ENCODE measurements at places on chromosomes 2 and 18.

- no peak for DNase-seq
Measured at GRCh38 chr2:109049022-109049421, 60.0 kb upstream of the EDAR start.

DNA sequence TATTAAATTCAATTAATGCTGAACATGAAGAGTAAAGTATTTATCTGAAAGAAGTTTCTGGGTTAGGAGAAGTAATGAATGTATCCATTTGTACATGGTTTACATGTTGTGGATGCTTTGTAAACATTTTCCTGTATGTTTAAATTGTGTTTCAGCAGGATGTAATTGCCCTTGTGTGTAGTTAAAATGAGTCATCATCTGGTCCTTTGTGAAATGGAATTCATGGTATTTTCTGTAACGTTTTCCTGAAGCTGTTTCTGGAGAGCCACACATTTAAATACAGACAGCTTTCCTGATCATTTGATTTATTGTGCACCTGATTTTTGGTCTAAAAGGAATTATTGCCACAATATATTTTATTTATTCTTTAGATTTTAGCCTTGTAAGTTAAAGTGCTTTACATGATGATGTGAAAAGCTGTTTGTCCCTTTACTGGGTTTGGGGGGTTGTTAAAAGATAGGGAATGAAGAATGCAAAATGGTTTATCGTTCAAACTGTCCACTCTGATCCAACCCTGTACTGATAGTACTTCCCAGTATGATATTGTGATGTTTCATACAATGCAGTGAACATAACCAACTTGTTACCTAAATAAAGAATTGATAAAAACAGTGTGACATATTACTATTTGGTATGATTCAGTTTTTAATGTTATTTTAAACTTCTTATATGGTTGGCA lies 41.7 kb upstream of the SLC3A1 start:
- peak; percentile 53 for DNase-seq

DNA sequence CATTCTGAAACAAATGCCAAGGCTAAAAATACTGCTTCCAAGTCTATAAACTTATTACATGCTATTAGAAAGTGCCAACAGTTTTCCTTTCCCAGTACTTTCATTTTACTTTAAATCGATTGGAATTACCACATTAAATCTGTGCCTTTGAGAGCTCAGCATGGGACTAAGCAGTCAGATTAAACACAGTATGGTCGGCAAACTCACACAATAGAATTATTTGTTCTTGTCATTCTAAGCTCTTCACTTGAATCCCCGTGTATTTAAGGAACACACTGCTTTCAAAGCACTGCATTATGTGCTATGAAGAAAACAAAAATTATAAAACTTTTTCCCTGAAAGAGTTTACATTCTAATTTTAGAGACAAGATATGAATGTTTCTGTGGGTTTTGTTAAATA lies 444.4 kb upstream of the SLC39A10 start:
- DNase-seq, result no peak

DNA sequence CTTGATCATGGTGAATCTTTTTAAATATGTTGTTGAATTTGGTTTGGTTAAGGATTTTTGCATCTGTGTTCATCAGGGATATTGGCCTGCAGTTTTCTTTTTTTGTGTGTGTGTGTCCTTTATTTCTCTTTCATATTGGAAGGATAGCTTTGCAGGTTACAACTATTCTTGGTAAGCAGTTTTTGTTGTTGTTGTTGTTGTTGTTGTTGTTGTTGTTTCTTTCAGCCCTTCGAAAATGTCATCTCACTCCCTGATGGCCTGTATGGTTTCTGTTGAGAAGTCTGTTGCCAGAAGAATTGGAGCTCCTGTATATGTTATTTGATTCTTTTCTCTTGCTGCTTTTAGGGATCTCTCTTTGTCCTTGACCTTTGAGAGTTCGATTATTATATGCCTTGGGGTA lies 74.8 kb downstream of the SEMA4F start:
- no peak for DNase-seq

DNA sequence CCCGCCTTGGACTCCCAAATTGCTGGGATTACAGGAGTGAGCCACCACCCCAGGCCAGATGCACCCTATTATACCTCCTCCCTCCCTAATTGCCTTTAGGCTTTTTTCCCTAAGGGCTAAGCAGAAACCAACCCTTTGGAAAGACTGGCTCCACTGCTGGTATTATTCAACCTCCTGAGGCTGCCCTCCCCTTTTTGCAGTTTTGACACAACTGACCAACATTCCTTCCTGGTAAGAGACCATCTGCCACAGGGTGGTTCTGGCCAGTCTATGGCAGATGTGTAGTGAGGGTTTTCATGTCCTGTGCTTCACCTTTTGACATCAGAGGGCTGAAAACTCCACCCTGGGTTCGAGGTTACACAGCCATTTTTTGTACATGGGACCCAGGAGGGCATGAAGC lies 1785.3 kb upstream of the CELF4 start:
- DNase-seq, result no peak

DNA sequence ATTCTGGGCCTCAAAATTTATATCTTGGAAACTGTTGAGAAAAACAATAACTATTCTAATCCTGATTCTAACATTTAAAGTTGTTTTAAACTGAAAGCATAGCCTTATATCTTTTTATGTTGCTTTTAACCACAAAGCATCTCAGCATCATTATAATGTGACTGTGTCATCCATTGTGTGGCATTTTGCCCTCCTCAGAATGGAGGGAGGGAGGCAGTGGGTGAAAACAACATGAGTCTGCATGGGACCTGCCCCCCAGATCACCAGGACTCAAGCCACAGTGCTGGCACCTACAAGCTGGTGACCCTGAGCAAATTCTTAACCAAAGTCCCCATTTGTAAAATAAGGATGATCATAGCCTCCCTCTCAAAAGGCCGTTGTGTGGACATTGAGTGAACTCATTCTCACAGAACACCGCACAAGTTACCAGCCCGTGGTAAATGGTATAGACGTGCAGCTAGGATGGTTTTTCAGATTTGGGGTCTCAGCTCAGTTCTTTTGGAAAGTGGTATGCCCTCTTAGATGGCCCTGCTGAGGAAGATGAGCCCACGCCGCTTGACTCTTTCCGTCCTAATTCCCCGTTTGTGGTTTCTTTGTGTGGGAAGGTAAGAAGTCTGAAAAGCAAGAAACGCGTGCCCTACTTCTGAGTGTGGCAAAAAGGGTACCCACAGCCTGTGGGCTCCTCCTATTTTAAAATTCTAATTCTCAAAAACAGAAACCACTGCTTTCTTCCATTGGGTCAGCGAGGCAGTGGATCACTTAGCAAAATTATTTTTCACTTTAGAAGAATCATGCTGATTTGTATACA lies 305.0 kb upstream of the ID2 start:
- no peak for DNase-seq

GRCh38 chr2:135820003-135820618 lies 16.9 kb downstream of the LCT start:
- no peak for DNase-seq

GRCh38 chr2:224159345-224159928 lies 120.4 kb upstream of the SERPINE2 start:
- DNase-seq, result no peak
